ENCODE measurements at places on chromosomes 16 and 17.

GRCh38 chr16:72481419-72481818, 309.5 kb upstream of the PMFBP1 start:
- no peak for DNase-seq

GRCh38 chr17:48576479-48577309, 1.5 kb downstream of the HOXB4 start:
- DNase-seq: no peak

GRCh38 chr17:66373079-66373478, 70.7 kb downstream of the PRKCA start:
- no peak for DNase-seq

DNA sequence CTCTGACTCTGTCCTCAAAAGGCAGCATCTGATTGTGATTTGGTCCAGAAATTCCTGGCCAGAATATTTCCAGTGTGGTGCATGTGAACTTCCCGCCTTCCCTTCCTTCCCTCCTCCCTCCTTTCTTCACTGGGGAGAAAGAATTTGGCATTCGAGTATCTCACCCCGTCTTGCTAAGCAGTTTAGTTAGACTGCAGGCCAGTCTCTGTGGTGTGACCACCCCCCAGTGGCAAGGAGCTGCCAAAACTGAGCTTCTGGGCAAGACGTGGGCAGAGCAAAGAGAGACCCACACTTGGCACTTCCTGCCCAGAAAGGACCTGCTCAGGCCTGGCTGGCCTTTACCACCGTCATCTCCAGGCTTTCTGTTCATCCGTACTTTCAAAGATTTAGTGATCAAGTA, 36.4 kb downstream of the SNX20 start:
- no peak for DNase-seq

- no peak for DNase-seq
These were observed 68.7 kb downstream of the TBX4 start for GRCh38 chr17:61520897-61521296.

- no peak for DNase-seq
These were observed 288.6 kb upstream of the ELAC2 start for GRCh38 chr17:13306310-13306962.

GRCh38 chr17:55398689-55399088, 22.9 kb downstream of the MMD start:
- no peak for DNase-seq

DNA sequence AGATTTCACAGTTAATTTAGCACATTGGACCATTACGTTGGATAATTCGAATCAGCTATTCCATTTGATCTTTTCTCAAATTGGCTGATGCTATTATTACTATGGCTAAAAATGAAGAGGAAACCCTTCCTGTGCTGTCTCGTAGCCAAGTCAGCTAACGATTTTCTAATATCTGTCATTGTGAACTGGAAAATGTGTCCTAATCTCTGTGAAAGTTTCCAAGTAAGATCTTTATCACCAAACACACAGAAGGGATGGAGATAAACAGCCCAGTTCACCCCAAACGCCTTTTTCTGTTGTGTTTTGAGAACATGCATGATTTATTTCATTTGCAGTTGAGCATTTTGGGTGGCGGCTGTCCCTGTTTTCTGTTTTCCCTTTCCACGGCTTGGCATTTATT, 312.8 kb downstream of the FOXL1 start:
- no peak for DNase-seq

- peak; percentile 70 for DNase-seq
These were observed 25.0 kb downstream of the MRC2 start for GRCh38 chr17:62652251-62653001.

DNA sequence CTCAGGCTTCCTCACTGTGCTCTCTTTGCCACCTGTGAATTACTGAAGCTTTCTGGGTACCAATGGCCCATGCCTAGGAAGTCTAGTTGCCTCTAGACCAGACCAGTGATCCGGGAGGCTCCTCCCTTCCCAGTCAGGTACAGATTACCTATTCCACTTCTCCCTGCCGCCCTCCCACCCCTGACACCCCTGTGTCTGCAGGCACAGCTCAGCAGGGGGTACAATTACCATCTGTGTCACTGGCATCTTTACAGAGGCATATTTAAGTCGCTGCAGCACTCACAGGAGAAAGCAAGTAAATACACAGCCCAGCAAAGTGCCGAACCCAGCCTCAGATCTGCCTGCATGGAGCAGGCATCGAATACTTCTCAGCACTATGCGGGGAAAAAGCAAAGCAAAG, 5.3 kb upstream of the WSCD1 start:
- DNase-seq: no peak

Data from DMS153 (cell line).